Kidney (tissue), 22 donors: ENCODE measurements at places on chromosomes 7 and 10. TPM values are rescaled to one million over a fixed set of nuclear protein-coding genes. Genes with fewer than 3 reads are reported as not detected.

Gene ABCA13
- 6.0 TPM for total RNA-seq

Gene CFAP43
- total RNA-seq: 7.2 TPM

DNA sequence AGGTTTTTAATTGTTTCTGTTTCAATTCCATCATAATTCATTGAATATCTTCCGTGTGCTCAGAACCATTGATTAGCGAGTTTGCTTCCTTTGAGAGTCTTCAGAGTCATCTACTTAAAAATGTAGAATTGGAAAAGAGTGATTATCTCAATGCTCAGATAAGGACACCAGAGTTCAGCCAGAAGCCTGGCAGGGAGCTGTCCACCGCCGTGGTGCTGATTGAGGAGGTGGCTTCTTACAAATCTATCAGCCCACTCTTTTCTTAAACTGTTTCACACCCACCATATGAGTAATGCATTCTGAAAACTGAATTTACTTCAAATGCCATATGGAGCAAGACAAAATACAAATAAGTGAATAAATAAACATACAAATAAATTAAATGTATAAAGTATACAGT, 79.3 kb downstream of the INSYN2A start:
- H3K4me1 ChIP-seq: no peaks in the 10 kb centered on the region
- no peak overlapping the region for H3K4me3 ChIP-seq
- peaks cover 7% of the 10 kb centered on the region for H3K36me3 ChIP-seq
- DNase-seq: peak; percentile 83
- H3K27ac ChIP-seq: no peak overlapping the region

- H3K4me3 ChIP-seq: no peak overlapping the region
- no peak overlapping the region for H3K27ac ChIP-seq
- no peaks in the 10 kb centered on the region for H3K27me3 ChIP-seq
- H3K4me1 ChIP-seq: peaks cover 2% of the 10 kb centered on the region
- no peak for DNase-seq
Observed at GRCh38 chr10:33800986-33801385, 466.5 kb upstream of the NRP1 start.

DNA sequence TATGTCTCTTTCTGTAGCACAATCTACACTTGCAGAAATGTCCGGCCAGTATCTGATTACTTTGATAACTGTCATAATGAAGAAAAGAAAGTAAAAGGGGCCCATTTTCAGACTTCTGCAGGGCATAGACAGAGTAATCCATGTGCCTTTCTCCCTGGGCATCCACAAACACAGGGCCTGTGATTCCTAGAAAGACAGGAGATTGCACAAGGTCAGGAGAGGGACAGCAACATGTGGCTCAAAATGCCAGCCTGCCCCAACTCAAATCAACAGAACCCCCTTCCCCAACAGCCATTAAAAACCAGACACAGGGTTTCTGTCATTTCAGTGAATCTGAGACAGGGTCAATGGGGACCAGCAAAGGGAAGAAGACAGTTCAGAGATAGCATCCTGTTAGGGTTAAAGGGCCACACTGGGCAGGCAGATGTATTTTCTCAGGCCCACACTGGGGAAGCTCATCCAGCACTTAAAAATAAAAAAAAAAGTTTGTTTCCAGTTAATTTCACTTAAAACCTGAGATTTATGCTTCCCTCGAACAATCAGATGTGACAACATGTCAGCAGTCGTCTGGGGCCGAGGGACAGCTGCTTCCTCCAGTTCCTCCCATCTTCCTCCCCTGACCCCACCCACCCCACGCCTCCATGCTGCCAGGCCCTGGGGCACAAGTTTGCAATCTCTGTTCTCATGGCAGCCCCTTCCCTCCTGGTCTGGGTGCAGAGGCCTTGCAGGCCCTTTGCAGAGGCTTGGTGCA, 30.7 kb upstream of the ACSL5 start:
- no peak overlapping the region for H3K27ac ChIP-seq
- H3K36me3 ChIP-seq: no peaks in the 10 kb centered on the region
- no peaks in the 10 kb centered on the region for H3K4me1 ChIP-seq
- H3K4me3 ChIP-seq: no peak overlapping the region
- H3K27me3 ChIP-seq: no peaks in the 10 kb centered on the region

DNA sequence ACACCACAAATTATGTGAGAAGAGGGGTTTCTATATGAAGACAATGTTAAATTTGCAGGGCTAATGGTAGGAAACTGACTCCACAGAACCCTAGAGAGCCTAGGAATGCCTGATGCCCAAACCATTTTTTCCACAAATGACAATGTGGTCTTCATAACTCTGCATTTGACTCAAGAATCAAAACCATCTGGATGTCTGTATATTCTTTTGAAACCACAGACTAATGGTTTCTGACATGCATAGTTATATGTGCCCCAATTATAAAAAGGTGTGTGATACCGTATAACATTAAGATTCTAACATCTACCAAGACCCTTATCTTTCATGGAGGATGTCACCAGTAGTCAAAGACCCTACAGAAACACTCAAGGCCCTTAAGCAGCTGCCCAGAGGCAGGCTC, 20.3 kb downstream of the SEC61G start:
- H3K36me3 ChIP-seq: no peaks in the 10 kb centered on the region
- H3K4me3 ChIP-seq: no peak overlapping the region
- H3K27me3 ChIP-seq: no peaks in the 10 kb centered on the region

GRCh38 chr10:42781893-42782445, 626 bp upstream of the BMS1 start:
- peaks cover 4% of the 10 kb centered on the region for H3K36me3 ChIP-seq
- peak overlapping the region; percentile 85 for H3K4me3 ChIP-seq
- no peaks in the 10 kb centered on the region for H3K4me1 ChIP-seq
- DNase-seq: no peak
- peak overlapping the region; percentile 96 for H3K27ac ChIP-seq

DNA sequence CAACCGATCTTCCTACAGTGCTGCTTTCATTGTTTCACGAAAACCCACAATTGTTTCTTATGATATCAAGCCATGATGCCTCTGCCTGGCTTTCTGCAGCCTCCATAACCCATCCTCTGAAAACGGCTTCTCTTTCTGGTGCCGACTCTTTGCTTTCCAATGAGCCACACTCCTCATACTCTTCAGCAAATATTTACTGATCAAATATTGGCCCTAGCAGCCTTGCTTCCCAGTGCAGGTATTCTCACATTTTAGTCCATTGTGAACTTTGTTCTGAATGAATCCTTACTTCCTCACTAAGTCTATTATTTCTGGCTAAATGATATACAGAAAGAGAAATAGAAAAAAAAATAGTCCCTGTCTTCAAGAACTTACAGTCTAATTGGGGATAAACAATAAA, 35.5 kb downstream of the LAMB1 start:
- no peak overlapping the region for H3K27ac ChIP-seq
- H3K27me3 ChIP-seq: no peaks in the 10 kb centered on the region
- no peak for DNase-seq
- no peak overlapping the region for H3K4me3 ChIP-seq
- H3K36me3 ChIP-seq: peaks cover 56% of the 10 kb centered on the region

- H3K27ac ChIP-seq: no peak overlapping the region
- H3K36me3 ChIP-seq: peaks cover 2% of the 10 kb centered on the region
- no peak for DNase-seq
- H3K4me1 ChIP-seq: no peaks in the 10 kb centered on the region
- H3K27me3 ChIP-seq: no peaks in the 10 kb centered on the region
Observed at GRCh38 chr7:138538518-138538917, 78.5 kb downstream of the TRIM24 start.

- H3K4me1 ChIP-seq: no peaks in the 10 kb centered on the region
- no peaks in the 10 kb centered on the region for H3K27me3 ChIP-seq
- DNase-seq: no peak
- no peaks in the 10 kb centered on the region for H3K36me3 ChIP-seq
Observed at GRCh38 chr10:117427356-117427755, 52.1 kb upstream of the PDZD8 start.

- H3K36me3 ChIP-seq: no peaks in the 10 kb centered on the region
- no peak overlapping the region for H3K27ac ChIP-seq
- no peaks in the 10 kb centered on the region for H3K4me1 ChIP-seq
- no peak overlapping the region for H3K4me3 ChIP-seq
Observed at GRCh38 chr7:102843850-102844249, 69.0 kb upstream of the LRRC17 start.

DNA sequence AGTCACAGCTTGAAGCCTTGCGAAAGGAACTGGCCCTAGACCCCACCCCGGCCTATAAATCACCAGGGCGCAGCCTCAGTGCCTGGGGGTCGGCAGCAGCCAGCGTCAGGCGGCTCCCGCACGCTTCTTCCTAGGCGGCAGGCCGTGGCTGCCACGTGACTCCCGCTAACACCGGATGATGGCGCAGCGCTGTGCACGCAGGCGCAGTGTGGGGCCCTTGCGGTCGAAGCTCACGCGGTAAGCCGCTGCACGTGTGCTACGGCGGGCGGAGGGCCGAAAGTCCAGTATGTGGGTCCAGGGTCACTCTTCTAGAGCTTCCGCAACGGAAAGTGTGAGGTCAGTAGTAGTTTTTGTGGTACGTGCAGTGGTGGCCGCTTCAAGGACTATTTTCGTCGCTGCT, at the start of gene STK31:
STK31 (plus strand) TSS at position 220 of the 400 bp plus-strand sequence; CDS start at position 287, 67 bp downstream.
- no peaks in the 10 kb centered on the region for H3K4me1 ChIP-seq
- no peaks in the 10 kb centered on the region for H3K27me3 ChIP-seq

- H3K27ac ChIP-seq: no peak overlapping the region
- no peaks in the 10 kb centered on the region for H3K36me3 ChIP-seq
- DNase-seq: no peak
Observed at GRCh38 chr10:129993621-129994020, 29.5 kb upstream of the EBF3 start.

- no peak overlapping the region for H3K27ac ChIP-seq
- DNase-seq: peak; percentile 64
- H3K36me3 ChIP-seq: no peaks in the 10 kb centered on the region
- no peaks in the 10 kb centered on the region for H3K4me1 ChIP-seq
- no peak overlapping the region for H3K4me3 ChIP-seq
Observed at GRCh38 chr10:103481974-103482531, 3.0 kb upstream of the CALHM3 start.

GRCh38 chr7:122643250-122643649, 55.7 kb downstream of the RNF133 start:
- H3K36me3 ChIP-seq: no peaks in the 10 kb centered on the region
- DNase-seq: no peak
- no peaks in the 10 kb centered on the region for H3K27me3 ChIP-seq
- H3K4me3 ChIP-seq: no peak overlapping the region

DNA sequence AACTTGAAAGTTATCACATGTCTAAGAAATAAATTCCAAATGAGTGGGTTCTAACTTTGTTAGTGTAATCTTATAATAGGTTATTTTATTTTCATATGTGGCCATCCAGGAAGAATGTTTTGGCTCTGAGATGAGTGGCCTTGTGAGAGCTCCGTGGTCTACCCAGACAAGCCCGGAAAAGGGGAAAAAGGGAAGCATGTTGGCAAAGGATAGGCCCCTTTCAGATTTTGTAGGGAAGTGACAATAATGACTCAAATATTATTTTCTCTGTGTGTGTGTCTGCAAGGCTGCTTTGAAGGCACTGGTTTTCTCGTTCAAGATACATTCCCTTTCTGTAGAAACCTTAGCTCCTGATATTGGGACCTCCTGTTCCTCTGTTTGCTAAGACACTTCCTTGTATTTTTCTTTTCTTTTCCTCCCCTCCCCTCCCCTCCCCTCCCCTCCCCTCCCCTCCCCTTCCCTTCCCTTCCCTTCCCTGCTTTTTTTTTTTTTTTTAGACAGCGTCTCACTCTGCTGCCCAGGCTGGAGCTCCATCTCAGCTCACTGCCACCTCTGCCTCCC, 240.8 kb downstream of the LRMDA start:
- H3K27ac ChIP-seq: no peak overlapping the region
- H3K27me3 ChIP-seq: no peaks in the 10 kb centered on the region
- H3K4me1 ChIP-seq: no peaks in the 10 kb centered on the region
- DNase-seq: no peak
- no peaks in the 10 kb centered on the region for H3K36me3 ChIP-seq

DNA sequence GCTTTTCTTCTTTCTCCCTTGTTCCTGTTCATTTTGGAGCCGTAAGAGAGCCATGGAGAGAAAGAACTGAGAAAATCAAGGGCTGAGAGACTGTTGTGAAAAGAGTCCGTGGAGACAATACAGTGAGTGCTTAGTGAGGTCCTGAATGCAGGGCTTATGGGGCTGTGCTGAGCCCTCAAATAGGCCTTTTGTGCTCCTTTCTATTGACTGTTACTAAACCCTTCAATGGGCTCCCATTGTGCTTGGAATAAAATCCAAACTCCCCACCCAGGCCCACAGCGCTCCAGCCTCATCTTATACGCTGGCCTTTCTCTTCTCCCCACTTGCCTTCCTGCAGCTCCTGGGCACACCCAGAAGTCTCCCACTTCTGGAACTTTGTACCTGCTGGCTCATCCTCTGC, 243.1 kb upstream of the HABP2 start:
- no peak overlapping the region for H3K27ac ChIP-seq
- no peaks in the 10 kb centered on the region for H3K36me3 ChIP-seq
- no peaks in the 10 kb centered on the region for H3K4me1 ChIP-seq
- H3K27me3 ChIP-seq: no peaks in the 10 kb centered on the region
- no peak overlapping the region for H3K4me3 ChIP-seq
- no peak for DNase-seq

DNA sequence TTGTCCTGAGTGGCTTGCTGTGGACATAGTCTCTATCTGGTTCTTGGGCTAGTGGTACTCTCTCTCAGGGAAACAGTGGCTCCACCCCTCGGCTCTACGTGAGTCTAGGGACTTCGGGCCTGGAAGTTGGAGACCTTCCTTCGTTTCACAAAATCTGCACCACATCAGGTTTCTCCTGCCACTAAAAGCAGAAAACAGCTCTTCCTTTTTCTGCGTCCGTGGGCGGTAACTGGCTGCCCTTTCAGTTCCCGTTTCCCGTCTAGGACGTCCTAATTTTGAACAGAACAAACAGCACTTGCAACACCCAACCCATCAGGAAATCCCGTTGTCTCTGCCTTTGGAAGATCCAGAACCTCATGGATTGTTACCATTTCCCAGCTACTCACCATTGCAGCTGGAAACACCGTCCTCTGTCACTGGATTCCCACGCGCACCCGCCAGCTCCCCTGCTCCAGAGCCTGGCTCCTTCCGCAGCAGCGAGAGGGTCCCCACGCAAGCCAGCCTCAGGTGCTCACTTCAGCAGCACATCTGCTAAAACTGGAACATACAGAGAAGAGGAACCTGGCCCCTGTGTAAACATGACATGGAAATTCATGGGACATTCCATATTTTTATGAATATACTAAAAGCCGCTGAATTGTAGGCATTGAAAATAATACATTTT, 311.4 kb upstream of the AKR1E2 start:
- DNase-seq: no peak
- H3K4me1 ChIP-seq: peaks cover 3% of the 10 kb centered on the region
- peak overlapping the region; percentile 9 for H3K27ac ChIP-seq
- H3K27me3 ChIP-seq: no peaks in the 10 kb centered on the region

DNA sequence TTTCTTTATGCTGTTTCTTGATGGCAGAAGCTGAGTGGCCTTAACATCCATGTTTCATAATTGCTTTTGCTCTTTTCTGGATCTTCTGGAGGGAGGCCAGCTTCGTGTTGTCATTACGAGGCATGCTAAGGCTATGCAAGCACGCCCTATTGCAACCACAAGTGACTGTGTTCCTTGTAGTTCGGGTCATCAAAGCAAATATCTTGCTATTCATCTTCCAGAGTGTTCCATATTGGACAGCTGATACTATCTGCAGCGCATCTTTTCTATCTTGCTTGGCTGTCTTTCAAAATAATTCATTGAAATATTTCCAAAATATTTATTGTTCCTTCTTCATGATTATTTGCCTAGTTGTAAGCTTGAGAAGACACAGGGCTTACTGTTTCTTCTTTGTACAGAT, 5.0 kb downstream of the EPHB6 start:
- no peaks in the 10 kb centered on the region for H3K27me3 ChIP-seq
- H3K4me3 ChIP-seq: no peak overlapping the region
- DNase-seq: no peak

- no peak overlapping the region for H3K4me3 ChIP-seq
- DNase-seq: no peak
- H3K36me3 ChIP-seq: no peaks in the 10 kb centered on the region
- H3K27ac ChIP-seq: no peak overlapping the region
- H3K27me3 ChIP-seq: no peaks in the 10 kb centered on the region
- no peaks in the 10 kb centered on the region for H3K4me1 ChIP-seq
Observed at GRCh38 chr7:149141893-149142292, 5.4 kb upstream of the ZNF398 start.
